ENCODE measurements at places on chromosomes 5 and 9.

DNA sequence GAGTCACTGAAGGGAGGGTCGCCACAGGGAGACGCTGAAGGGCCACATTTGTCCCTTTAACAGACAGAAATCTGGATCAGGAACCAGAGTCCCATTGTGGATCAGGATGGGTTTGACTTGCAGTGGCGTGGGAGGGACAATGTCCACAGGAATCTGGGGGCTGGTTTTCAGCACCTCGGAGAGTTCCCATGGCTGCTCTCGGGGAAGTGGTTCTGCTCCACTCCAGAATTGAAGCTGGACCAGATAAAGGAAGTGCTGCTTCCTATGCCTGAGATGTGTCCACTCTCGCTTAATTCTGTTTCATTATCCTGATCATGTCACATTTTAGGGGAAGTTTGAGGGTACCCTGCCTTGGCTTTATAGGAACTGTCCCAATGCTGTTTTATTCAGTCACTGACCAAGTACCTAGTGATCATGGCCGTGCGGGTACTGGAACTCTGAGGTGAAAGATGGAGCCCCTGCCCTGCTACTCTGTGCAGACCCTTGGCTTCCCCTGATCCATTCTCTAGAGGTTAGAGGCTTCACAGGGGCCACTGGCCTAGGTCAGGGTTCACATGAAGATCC is 28.7 kb downstream of the ENHO start:
- no peak for DNase-seq

GRCh38 chr5:79202076-79202475 is 33.9 kb upstream of the JMY start:
- no peak for DNase-seq

DNA sequence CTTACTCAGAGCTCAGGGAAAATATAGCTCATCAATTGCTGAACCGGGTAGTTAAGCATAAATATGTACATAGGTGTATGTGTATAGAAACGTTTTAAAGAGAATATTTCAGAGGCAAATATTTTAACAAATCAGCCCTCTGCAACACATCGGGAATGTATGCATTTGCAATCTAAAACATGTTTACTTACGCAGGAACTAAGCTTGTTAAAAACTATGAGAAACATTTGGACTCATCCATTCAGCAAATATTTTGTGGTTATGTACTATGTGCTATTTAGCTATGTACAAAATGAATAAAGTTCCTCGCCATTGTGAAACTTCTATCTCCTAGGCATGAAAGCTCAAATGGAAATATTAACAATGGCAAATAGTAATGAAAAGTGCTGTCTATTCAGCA is 469.9 kb downstream of the ARHGEF28 start:
- DNase-seq = no peak

DNA sequence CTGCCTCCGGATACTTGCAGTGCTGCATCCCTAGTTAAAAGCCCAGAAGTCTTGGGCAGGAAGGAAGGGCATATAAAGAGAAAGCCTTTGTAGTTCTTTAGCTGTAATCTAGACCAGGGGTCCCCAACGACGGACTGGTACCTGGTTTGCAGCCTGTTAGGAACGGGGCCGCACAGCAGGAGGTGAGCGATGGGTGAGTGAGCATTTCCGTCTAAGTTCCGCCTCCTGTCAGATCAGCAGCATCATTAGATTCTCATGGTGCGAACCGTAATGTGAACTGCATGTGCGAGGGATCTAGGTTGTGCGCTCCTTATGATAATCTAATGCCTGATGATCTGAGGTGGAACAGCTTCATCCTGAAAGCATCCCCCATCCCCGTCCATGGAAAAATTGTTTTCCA is 1.6 kb upstream of the SMIM15 start:
- no peak for DNase-seq

DNA sequence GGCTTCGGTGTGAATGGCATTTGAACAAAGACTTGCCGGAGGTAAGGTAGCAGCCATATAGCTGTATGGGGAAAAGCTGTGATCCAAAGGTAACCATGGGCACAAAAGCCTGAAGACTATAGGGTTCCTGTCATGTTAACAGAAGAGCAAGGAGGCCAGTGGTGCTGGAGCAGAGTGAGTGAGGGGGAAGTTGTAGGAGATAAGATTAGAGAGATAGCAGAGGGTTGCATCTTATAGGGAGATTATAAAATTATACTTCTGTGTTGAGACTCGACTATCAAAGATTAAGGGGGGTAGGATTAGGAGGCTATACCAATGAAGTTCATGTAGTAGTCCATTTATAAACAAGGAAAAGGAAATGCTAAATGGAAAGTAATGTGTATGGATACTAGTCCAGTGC is 3.3 kb downstream of the NCBP1 start:
- no peak for DNase-seq

GRCh38 chr5:89613222-89613956 is 730.4 kb upstream of the MEF2C start:
- DNase-seq = no peak

DNA sequence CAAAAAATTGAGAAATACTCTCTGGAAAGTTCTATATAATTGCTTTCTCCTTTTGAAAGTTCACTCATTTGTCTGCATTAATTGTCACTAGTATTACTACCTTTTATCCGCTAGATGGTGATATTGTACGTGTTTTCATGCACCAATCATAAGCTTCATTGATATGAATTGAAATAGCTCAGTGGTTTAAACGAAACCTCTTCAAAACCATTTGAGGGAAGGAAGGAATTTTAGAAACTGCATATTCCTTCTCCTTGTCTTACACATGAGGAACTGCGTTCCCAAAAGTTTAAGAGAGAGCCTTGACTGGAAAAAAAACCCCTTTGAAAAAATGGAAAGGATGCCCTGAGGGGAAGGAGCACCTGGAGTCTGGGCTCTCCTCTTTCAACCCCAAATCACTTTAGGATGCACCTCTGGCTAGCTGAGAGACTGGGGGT is 98.6 kb downstream of the YTHDC2 start:
- DNase-seq = no peak

DNA sequence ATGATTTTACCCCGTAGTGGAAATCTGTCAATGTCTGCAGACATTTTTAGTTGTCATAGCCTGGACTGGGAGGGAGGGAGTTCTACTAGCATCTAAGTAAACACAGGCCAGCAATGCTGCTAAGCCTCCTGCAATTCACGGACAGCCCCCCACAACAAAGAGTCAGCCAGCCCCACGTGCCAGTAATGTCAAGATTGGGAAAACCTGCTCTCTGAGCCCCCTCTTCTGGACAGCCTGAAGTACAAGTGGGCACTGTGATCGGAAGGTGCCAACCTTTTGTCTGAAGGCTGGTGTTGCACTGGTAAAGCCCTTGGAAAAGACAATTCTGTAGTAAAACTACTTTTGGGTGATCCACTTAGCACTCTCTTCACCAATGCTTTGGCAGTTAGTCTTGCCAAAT is 154.5 kb downstream of the TARS1 start:
- no peak for DNase-seq

GRCh38 chr5:6286404-6286803 is 91.9 kb downstream of the MED10 start:
- DNase-seq = no peak

GRCh38 chr5:5967373-5967772 is 411.0 kb downstream of the MED10 start:
- no peak for DNase-seq

- no peak for DNase-seq
Observed at GRCh38 chr5:126615286-126615685, 14.5 kb downstream of the PHAX start.

DNA sequence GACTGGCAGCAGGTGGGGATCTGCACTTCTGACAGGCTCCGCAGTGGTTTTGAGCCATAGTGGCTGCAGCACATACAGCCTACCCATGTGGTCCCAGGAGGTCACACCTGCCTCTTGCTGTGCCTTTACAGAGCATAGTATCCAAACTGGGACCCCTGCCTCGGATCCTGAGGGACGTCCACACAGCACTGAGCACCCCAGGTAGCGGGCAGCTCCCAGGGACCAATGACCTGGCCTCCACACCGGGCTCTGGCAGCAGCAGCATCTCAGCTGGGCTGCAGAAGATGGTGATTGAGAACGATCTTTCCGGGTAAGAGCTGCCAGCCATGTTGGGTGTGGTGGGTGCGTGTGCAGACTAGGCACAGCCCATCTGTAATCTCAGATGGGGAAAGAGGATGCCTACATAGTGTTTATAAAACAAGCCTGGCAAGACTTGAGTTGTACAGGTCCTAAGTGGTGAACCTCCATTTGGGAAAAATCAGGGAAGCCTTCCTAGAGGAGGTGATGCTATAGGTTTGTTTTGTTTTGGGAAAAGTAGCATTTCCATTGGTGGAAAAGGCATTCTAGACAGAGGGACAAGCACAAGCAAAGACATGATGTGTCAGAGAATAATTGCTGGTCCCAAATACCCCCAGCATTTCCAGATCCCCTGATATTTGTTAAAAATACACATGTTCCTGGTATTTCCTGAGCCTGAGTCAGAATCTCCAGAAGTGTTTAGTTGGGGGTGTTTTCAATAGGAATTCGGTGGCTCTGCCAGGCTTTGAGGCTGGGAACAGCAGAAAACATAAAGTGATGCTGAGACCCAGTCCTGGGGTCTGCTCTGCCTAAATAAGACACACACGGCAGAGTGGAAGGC is 119.2 kb downstream of the DAB2IP start:
- DNase-seq = no peak

GRCh38 chr9:70020991-70021571 is 22.6 kb upstream of the MAMDC2 start:
- DNase-seq = no peak

DNA sequence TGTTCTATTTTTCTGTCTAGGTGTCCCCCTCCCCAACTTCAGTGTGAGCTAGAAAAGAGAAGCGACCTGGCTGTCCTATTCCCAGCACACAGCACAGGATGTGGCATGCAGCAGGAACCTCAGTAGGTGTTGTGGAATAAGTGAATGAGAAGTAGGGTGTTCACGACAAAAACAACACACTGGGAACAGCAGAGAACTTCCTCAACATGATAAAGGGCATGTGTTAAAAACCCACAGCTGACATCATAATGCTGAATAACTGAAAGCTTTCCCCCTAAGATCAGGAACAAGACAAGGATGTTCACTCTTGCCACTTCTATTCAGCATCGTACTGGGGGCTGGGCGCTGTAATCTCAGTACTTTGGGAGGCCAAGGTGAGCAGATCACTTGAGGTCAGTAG is 155.6 kb upstream of the ZNF618 start:
- DNase-seq = no peak

DNA sequence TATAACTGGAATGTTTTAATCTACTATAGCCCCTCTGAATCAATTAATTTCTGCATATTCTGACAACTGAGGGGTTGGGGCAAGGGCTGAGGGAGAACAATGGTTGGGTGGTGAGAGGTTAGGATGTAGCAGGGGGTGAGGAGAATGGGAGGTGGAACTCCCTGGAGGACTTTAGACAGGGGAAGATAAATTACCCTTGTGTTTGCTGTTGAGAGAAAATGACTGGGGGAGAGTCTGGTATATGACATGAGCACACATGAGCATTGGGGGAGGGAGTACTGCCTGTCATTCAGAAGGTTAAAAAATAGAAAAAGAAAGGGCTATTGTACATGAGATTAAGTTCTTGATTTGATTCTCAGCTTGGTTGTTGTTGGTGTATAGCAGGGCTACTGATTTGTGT is 37.2 kb upstream of the PAPPA start:
- DNase-seq = no peak

GRCh38 chr5:81721049-81721448 is 29.8 kb downstream of the SSBP2 start:
- no peak for DNase-seq

GRCh38 chr9:125683486-125683885 is 23.5 kb downstream of the MAPKAP1 start:
- DNase-seq = no peak

DNA sequence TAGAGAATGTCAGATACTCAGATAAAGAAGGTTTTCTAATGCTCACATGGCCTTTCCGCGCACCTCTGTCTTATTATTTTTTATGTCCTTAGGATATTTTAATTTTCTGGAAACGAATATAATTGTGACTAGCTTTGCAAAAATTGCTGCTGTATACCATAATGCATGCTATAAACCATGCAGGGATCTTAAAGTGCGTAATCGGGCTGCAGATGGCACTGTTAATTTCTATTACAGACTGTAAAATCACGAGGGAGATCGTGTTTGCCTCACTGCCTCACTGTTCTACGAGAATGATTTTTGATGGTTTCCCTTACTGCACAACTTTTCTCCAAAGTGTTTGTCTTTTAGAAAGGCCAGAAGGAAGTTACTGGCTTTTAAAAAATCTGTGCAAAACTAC is 356.1 kb downstream of the TUSC1 start:
- DNase-seq = no peak

GRCh38 chr9:81822967-81823366 is 105.3 kb upstream of the SPATA31D4 start:
- no peak for DNase-seq

- DNase-seq = no peak
Observed at GRCh38 chr5:133340822-133341221, 271.5 kb downstream of the FSTL4 start.

Measured in T follicular helper cell (primary cell).